AG10803 (cell line): ENCODE measurements at places on chromosomes 12 and 14.

DNA sequence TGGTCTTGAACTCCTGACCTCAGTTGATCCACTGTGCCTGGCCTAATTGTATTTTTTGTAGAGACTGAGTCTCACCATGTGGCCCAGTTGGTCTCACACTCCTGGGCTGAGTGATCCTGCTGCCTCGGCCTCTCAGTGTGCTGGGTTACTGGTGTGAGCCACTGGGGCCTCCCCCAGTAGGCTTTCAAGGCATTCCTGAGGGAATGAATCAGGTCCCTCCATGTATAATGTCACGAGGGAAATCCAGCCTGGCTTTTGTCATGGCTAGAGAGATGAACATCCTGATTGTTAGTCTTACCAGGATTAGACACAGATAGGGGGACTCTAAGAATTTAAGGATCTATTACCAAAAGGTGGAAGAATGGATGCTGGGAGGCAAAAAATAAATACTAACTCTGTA is 51.9 kb downstream of the CPSF2 start:
- peak; percentile 28 for DNase-seq

GRCh38 chr12:125983094-125983783 is 918.0 kb downstream of the AACS start:
- DNase-seq = no peak

DNA sequence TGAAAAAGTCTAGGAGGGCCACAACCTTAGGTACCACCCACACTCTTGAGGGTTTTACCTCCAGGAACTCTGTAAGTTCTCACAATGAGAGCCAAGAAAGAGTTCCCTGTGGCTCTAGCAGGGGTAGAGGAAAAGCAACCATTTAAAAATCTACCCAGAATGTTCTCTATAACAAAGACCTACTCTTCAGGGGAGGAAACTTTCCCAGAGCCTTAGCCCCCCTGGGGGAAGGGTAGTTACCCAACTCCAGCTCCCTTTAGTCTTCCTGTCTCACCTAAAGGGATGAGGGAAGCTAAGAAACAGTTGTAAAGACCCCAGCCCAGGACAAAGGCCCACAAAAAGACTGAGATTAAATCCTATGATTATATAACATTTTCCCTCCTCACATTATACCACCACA is 46.2 kb upstream of the JDP2 start:
- no peak for DNase-seq

GRCh38 chr14:105627701-105628100 is 101.3 kb downstream of the TMEM121 start:
- DNase-seq = no peak

GRCh38 chr12:27521066-27521465 is 2.9 kb upstream of the PPFIBP1 start:
- DNase-seq = peak; percentile 82

DNA sequence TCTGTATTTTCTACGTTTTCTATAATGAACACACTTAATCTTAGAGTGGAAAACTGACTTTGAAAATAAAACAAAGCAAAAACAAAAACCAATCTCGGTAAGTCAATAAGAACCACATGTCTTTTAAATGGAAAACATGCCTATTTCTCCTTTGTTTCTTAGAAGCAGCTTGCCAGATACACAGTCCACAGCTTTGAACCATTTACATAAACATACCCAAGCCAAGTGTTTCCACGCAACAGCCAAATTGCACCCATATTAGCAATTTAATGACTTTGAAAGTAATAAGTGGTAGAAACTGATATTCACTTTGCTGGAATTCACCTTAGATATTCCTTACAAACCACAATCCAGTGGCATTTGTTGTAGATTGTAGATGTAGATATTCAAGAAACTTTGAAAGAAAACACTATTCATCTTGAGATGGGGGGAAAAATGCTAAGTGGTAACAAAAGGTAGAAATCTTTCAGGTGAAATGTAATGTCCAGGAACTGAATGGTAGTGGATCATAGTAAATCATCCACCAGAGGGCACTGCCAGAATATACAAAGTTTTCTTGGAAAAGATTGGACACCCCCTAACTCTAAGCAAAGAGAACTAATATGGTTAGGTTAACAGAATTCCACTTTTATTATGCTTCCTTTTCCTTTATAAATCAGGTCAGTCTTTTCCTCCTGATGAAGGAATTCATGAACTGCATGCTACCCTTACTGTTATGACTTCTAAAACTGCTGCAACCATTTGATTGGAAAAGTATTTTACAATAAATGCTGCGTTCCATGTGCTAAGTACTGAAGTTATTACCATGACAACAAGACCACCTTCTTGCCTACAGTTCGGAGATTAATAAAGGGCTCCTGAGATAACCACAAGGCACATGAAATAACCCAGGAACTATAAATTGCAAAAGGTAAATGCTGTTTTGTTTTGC is 69.8 kb downstream of the RERG start:
- DNase-seq = no peak

GRCh38 chr12:129687731-129688130 is 216.1 kb downstream of the TMEM132D start:
- DNase-seq = no peak

GRCh38 chr12:99436584-99436983 is 211.0 kb upstream of the GARIN6 start:
- DNase-seq = no peak

DNA sequence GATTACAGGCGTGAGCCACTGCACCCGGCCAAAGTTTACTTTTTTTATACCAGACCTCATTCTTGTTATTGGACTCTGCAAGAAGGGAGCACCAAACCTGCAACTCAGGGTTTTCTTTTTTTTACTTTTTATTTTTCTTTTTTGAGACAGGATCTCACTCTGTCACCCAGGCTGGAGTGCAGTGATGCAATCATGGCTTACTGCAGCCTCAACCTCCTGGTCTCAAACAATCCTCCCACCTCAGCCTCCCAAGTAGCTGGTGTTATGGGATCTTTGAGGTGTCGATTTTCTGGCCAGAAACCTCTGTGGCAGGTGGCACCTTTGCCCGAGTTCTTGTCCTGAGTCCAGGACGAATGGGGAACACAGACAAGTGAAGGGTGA is 4.2 kb upstream of the PWP1 start:
- DNase-seq = no peak

- no peak for DNase-seq
Observed at GRCh38 chr14:37855871-37856270, 260.4 kb downstream of the TTC6 start.

DNA sequence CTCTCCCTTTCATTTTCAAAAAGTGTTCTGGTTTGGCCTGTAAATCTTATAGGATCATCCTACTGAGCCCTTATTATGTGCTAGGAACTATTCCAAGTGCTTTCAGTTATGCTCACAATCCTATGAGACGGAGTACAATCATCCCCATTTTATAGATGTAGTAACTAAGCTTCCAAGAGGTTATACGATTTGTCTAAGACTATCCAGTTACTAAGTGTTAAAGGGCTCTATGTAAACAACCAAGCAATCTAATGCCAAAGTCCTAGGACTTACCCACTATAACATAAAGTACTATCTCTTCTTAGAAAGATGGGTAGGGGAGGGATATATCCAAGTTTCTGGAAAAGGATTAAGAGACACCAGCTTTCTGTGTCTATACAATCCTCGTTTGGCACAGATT is 6.7 kb downstream of the CFL2 start:
- DNase-seq = no peak

- DNase-seq = peak; percentile 75
Observed at GRCh38 chr12:3061059-3061458, 16.1 kb upstream of the TSPAN9 start.

GRCh38 chr12:62635649-62636048 is 169.0 kb downstream of the MON2 start:
- DNase-seq = no peak

DNA sequence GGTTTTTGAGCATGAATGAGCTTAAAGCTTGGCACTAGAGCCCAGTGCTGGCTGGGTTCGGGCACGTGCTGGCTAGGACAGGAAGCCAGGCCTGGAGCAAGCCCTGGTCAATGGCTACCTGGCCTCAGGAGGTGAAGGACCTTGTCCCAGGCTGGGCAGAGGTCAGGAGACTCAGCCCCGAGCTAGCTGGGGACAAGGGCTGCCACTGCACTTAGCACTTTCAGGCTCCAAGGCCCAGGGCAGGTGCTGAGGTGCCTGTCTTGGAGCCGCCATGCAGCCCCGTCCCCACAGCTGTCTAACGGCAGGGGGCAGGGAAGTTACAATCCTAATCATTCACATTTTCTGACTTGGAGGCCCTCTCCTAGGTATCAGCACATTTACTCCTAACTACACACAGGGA is 4.3 kb upstream of the AQP6 start:
- no peak for DNase-seq

DNA sequence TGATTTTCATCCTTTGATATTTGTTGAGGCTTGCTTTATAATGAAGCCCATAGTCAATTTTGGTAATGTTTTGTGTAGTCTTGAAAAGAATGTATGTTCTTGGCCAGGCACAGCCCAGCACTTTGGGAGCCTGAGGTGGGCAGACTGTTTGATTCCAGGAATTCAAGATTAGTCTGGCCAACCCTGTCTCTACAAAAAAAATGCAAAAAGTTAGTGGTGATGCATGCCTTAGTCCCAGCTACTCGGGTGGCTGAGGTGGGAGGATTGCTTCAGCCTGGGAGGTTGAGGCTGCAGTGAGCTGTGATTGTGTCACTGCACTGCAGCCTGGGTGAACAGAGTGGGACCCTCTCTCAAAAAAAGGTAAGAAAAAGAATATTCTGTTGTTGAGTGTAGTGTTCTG is 10.8 kb downstream of the ETNK1 start:
- peak; percentile 31 for DNase-seq

GRCh38 chr12:89884416-89884898 is 175.8 kb upstream of the ATP2B1 start:
- DNase-seq = no peak

- DNase-seq = no peak
Observed at GRCh38 chr12:76871082-76871481, 7.7 kb downstream of the CSRP2 start.

DNA sequence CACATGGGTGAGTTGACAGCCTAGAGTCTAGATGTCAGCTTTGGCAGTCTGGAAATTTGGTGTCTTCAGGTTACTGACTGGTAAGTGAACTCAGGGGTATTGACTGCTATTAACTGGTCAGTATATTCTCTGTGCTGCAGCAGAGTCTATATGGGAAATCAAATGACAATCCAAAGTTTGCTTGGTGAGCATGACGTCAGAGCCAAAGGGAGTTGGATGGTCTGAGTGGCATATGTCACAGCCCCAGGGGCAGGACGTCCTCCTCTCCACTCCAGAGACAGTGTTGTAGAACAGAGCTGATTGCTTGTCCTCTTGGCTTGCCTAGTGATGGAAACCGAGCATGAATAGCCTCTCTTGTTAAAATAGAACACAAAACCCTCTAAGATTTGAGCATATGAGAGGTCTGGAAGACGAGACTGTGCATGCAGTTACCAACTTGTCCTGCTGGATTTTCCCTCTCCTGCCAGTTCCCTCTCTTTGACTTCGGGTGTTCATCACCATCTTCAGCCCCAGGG is 3.3 kb upstream of the TBC1D30 start:
- DNase-seq = no peak

GRCh38 chr14:79325557-79325956 is 885.7 kb downstream of the DIO2 start:
- no peak for DNase-seq

GRCh38 chr12:123948401-123948795 is 24.2 kb downstream of the CCDC92 start:
- DNase-seq = no peak

- no peak for DNase-seq
Observed at GRCh38 chr12:4107911-4108697, 165.5 kb upstream of the CCND2 start.

GRCh38 chr12:19409376-19409775 is 29.9 kb upstream of the AEBP2 start:
- no peak for DNase-seq

DNA sequence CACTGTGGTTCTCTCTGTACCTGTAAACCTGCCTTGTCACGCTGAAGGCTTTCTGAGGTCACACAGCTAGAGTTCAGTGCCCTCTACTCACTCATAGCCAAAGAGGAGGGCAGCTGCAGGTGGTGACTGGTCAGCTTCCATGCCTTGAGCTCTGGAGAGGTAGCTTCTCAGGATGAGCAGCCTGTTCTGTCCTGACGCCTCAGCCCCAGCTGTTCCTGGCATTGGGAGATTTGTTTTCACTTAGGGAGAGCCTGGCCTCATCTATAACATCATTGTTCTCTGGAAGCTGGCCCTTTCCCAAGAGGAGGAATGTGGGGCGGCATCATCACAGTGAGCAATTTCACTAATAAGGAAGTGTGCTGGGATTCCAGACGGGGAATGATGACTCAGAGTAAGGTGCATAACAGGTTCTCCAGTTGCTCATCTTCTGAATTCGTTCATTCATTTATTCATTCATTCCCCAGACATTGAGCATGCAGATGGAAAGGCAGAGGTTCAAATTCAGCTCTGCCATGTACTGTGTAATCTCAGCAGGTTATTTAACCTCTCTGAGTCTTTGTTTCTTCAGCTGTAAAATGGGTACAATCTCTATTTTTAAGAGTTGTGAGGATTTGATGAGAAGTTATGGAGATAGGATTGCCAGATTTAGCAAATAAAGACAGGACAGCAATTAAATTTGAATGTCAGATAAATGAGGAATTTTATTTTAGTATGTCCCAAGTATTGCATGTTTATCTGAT is 255.8 kb upstream of the CRY1 start:
- DNase-seq = peak; percentile 83

- peak; percentile 61 for DNase-seq
Observed at GRCh38 chr14:22648506-22648905, 4.4 kb upstream of the OR6J1 start.

DNA sequence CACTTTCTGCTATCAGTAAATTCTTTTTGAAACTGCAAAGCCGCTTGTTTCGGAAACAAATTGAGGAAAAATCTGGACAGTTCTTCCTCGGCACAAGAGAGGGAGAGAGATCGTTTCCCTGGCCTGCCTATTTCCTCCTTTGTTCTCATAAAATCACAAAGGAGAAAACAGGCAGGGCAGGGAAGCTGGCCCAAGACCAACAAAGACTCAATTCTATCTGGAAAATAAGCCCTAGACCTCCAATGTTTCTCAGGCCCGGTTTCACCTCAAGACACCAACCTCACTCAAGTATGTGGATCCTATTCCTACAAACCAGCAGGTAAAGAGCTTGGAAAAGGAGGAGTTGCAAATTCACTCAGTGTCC is 19.5 kb downstream of the DICER1 start:
- DNase-seq = no peak

GRCh38 chr12:57713209-57713608 is 19.3 kb downstream of the OS9 start:
- no peak for DNase-seq

- DNase-seq = no peak
Observed at GRCh38 chr12:89821896-89822295, 113.3 kb upstream of the ATP2B1 start.

DNA sequence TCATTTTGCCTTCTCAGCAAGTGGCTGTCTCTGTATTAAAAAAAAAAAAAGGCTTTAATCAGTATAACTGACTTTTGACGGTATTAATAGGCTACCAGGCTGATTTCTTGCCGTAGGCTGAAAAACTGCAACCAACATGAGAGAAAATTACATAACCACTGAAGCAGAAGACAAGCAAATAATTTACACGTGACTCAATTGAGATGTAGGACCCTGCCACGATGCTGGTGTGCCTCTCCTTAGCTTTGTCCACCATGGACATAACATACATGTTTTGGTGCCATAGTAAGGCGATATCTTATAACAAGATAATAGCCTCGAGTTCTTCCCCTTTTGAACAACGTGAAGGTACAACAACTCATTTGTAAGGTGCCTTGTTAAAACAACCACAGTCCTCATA is 88.7 kb upstream of the GRIP1 start:
- no peak for DNase-seq

- no peak for DNase-seq
Observed at GRCh38 chr14:69490219-69490918, 5.8 kb downstream of the PLEKHD1 start.
